ENCODE measurements at places on chromosomes 7 and 10. TPM values are rescaled to one million over a fixed set of nuclear protein-coding genes. Genes with fewer than 3 reads are reported as not detected.

Gene YAE1
- 10.0 TPM for total RNA-seq

Gene ZNF273
- total RNA-seq: 8.4 TPM

Gene PFKP
- total RNA-seq: 230 TPM

Gene PNLIPRP3
- total RNA-seq: not detected

Gene TMEM236
- total RNA-seq: 0.06 TPM

GRCh38 chr10:78894089-78894840 lies 174.5 kb upstream of the ZMIZ1 start:
- DNase-seq: no peak

GRCh38 chr10:86652361-86653202 lies 1.8 kb upstream of the OPN4 start:
- no peak for DNase-seq

DNA sequence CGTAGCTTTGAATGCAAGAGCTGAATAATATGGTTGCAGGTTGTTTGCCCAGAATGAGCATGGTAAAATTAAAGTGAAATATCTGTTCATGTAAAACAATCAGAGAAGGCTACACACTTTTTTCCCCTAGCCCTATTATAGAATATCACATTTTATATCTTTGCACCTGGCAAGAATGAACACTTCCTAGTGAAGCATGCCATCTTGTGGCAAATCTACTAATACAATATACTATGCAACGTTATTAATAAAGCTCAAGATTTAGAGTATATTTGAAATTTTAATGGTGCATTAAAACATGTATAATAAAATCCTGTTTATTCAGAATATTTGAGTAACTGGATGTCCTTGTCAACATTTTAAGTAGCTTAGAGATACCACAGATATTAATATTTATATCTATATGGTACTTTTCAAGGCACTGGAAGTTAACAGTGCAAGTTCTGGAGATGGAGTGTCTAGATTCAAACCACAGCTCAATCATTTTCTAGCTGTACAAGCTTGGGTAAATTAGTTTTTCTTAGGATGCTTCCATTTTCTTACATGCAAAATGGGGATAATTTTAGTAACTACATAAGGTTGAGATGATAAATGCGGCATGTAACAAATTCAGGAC lies 643.1 kb upstream of the SEMA3D start:
- no peak for DNase-seq

DNA sequence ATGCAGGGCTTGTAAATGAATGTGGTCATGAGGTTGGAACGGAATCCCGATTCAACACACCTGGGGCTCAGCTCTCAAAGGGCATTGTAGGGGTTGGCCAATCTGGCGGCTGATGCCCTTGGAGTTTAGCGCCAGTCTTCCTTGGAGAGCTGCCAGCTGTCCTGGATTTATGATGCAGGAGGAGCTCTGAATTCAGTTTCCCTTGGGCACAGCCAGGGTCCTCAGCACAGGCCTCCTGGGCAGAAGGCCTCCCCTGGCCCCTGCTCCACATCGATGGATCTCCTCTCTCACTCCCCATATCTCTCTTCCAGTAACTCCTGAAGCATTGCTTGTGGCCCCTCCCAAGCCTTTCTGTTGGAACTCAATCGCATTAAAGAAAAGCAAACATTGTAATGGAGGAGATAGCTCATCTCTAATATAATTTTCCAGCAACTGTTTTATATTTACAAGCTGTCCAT lies 985 bp upstream of the CYTH3 start:
- DNase-seq: no peak

- DNase-seq: no peak
Observed at GRCh38 chr10:113282564-113282963, 270.3 kb upstream of the HABP2 start.

GRCh38 chr7:70408891-70409290 lies 723.1 kb upstream of the GALNT17 start:
- no peak for DNase-seq

GRCh38 chr10:68301790-68302502 lies 29.9 kb upstream of the HNRNPH3 start:
- DNase-seq: no peak

Data from activated CD8-positive, alpha-beta memory T cell treated with anti-CD3 and anti-CD28 coated beads, Interleukin-2, amount 10 ng/mL, durations not matched to agents 7 days and 5 days (primary cell).